ENCODE measurements at places on chromosomes 4 and X.

GRCh38 chr4:172411149-172411548 lies 597.9 kb downstream of the GALNTL6 start:
- DNase-seq, result no peak

DNA sequence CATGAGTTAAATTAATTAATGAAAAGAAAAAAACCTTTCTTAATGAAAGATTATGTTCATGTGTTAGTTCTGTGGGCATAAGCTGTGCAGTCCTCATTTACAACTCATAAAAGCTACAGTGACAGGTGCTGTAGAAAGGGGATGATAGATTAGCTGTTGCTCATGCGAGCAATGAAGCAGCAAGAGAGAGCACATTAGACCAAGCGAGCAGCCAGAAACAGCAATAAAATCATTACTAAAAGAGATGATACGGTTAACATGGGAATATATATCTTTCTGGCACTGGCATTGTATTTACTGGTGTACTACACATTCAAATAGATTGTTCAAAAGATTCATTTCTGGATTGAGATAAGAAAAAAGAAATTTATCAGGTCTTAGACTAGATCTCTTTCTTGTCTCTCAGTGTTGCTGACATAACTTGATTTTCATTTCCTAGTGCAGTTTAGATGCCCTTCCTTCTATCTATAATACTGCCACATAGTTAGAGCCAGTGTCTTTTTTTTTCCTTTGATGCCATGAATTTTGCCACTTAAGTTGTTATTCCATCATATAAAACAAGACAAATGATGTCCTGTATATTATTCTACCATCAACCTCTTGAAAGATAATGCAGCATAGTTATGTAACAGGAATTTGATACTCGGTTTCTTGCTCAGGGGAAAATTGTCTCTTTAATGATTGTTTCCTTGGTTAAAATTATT lies 164.6 kb downstream of the BANK1 start:
- DNase-seq, result no peak

DNA sequence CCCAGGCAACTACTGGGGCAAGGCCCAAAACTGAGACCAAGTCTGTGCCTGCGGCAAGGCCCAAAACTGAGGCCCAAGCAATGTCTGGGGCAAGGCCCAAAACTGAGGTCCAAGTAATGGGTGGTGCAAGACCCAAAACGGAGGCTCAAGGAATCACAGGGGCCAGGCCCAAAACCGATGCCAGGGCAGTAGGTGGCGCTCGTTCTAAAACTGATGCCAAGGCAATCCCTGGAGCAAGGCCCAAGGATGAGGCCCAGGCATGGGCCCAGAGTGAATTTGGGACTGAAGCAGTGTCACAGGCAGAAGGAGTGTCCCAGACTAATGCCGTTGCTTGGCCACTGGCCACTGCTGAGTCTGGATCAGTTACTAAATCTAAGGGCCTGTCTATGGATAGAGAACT lies 2.7 kb downstream of the GPRASP2 start:
- DNase-seq, result no peak

- no peak for DNase-seq
These were observed at the start of gene HEPH for GRCh38 chrX:66163849-66164411. HEPH (plus strand) TSS chrX:66164247; CDS start chrX:66170571, 6,324 bp downstream.

DNA sequence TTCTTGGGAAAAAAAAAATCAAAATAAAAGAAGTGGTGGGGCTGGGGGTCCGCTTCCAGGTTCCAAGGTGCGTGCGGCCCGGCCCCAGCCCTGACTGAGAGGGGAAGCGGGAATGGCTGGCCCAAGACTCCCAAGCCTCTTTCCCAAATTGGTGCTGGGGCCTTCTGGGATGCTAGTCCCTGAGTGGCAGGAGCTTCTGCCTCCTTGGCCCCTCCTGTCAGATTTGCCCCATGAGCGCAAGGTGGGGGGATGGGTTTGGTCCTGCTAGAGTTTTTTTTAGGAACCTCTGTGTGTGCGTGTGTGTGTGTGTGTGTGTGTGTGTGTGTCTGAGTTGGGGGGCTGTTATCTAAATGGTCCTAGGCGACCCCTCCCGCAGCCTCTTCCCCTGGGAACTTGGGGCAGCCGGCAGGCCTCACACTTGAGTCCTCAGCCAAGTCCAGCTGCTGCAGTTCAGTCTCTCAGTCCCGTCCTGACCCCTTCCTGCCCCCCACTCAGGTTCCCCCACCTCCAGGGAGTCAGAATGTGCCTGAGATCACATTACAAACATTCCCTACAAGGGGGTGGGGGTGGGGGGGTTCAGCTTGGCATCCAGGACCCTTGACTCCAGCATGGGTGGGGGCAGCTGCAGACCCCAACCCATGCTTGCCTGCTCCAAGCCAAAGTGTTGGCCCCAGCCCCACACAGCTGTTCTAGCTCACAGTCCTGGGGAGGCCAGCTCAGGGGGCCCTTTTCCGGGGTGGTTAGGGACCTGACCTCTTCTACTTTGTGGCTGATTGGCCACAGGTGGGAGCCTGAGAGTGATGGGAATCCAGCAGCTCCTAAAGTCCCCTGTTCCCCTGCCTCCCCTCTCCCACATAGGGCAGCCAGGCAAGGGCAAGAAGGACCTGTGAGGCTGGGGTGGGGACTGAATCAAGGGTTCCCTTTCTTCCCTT lies 4.0 kb downstream of the EFNB1 start:
- no peak for DNase-seq

- DNase-seq, result no peak
These were observed 14.3 kb downstream of the PCDH19 start for GRCh38 chrX:100395781-100396180.

DNA sequence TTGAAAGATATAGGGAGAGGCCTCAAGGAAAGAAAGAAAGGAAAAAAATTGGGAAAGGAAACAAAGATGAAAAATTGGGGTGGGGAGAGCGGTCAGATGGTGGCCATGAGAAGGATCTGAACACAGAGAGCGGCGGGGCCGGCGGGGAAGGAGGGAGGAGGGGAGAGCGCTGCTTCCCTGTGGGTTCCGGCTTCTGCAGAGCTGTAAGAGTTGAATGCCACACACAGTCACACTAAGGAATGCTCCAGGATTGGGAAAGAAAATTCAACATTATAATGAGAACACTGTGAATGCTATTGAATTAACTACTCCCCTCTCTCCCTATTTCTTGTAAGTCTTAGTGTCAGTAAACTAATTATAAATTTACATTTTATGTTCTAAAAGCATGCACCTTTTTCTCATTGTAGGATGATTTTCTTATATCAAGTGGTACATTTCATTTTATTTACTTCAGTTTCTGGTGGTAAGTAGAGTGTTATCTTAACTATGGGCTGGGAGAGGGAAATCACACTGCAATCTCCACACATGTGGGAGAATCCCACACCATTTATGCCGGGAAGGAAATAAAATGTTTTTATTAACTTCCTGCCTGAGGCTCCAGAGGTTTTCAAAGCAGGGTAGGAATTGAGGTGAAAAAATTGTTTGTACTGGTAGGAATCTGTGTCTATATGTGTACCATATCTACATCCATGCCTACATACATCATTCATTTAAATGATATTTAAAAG lies 904 bp downstream of the F11 start:
- peak; percentile 58 for DNase-seq
